Fibroblast of gingiva (primary cell): ENCODE measurements at places on chromosomes 12 and 14.

DNA sequence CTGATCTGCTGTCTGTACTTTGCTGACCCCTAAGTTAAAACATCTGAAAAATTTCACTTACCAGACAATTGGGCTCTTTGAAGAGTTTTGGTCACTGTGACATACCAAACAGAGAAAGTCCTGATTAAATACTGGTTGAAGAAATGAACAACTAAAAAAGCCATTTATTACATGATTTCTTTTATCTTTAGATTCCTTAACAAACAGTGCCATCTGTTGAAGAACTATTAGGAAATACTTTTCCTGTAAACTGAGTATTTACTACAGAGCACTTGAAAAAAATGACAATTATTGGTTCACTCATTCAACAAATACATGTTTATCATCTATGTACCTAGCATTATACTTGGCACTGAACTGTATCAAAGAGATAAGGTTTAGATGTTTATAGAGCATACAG is 6.5 kb upstream of the WASHC4 start:
- peak; percentile 23 for DNase-seq

- DNase-seq = no peak
Observed at GRCh38 chr12:26100666-26101349, 24.0 kb downstream of the BHLHE41 start.

GRCh38 chr14:69625299-69626131 is 14.1 kb downstream of the SUSD6 start:
- DNase-seq = no peak

- no peak for DNase-seq
Observed at GRCh38 chr14:58270628-58271027, 26.0 kb downstream of the PSMA3 start.

DNA sequence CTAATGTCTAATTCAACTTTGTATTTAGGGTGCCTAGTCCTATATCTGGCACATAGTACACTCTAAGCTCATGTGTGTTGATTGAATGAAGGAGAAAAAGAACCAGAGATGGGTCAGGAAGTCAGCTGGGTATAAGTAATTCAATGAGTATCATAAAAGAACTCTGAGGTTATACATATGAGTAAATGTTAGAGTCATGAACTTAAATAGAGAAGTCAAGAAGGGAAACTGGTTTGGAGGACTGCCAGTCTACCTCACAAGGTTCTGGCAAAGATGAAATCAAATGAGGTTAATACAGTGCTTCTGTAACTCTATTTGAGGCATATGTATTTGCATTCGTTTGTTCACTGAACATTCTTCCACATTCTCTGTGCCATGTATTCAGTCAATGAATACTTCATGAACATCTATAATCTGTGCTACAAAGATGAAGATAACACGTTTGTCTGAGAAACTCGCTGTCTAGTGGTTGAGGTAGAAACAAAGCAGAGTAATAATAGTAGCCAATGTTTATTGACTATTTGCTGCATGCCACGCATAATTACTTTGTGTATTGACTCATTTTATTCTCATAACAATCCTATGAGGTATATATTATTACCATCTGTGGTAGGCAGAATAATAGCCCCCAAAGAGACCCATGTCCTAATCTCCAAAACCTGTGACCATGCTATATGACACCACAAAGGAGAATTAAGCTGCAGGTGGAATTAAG is 88.9 kb downstream of the PTGER2 start:
- DNase-seq = no peak

DNA sequence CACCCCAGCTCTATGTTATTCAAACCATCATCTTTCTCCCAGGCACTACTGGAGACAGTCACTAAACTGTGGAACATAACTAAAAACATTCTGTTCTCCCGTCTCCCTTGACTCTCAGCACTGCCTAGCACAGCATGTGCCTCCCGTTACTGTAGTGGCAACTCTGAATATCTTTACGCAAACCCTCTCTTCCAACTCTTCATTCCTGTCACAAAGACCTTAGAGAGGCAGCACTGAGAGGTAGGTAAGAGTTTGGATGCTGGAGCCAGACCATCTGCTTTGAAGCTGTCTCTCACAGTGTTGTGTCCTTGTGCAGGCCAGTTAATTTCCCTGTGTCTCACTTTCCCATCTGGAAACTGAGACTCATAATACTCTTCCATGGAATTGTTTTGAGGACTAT is 108.1 kb downstream of the DIP2B start:
- DNase-seq = no peak

DNA sequence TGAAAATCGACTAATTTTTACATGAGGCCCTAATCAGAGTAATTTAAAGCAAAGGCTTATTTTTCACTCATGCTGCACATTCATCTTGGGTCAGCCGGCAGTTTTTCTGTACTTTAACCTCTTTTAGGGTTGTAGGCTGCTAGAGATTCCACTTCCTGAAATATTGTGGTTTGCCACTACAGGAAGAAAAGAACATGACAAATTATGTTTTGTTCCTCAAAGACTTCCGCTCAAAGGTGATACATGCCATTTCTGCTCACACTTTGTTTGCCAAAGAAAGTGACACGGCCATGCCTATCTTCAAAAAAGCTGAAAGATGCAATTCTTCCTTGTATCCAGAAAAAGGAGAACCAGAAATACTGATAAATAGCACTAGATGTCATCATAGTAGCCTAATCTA is 183.4 kb upstream of the PPFIA2 start:
- DNase-seq = no peak

DNA sequence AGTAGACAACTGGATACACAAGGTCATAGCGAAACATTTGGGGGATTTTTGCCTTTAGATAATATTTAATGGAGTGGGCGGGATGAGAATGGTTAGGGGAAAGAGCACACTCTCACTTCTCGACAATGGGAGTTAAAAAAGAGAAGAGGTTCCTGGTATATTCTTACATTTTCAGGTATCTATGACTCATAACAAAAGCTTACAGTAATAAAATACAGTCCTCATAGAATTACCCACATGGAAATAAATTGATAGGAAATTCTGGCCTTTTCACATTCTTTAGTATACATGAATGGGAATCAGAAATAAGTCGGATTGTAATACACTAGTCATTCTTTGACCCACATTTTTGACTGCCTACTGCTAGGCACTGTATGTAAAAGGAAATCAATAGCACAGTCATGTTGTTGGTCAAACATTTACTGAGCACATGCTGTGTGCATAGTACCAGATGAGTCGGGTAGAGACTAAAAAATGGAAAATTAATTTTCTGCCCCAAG is 8.2 kb upstream of the CRADD start:
- DNase-seq = no peak

GRCh38 chr12:132276827-132277373 is 52.5 kb downstream of the GALNT9 start:
- DNase-seq = no peak

DNA sequence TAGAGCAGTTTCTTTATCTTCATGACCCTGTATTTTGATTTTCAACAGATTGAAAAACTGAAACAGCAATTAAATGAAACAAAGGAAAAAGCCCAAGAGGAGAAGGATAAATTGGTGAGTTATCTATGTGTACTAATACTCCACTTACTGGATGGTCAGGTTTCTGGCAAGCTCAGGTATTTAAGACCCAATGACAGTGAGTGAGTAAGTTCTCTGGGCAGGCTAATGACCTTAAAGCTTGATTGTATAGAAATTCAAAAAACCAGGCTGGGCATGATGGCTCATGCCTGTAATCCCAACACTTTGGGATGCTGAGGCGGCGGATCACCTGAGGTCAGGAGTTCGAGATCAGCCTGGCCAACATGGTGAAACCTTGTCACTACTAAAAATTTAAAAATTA is 10.0 kb downstream of the BBOF1 start:
- DNase-seq = no peak

- no peak for DNase-seq
Observed at GRCh38 chr14:64828071-64828470, 51.6 kb downstream of the SPTB start.

DNA sequence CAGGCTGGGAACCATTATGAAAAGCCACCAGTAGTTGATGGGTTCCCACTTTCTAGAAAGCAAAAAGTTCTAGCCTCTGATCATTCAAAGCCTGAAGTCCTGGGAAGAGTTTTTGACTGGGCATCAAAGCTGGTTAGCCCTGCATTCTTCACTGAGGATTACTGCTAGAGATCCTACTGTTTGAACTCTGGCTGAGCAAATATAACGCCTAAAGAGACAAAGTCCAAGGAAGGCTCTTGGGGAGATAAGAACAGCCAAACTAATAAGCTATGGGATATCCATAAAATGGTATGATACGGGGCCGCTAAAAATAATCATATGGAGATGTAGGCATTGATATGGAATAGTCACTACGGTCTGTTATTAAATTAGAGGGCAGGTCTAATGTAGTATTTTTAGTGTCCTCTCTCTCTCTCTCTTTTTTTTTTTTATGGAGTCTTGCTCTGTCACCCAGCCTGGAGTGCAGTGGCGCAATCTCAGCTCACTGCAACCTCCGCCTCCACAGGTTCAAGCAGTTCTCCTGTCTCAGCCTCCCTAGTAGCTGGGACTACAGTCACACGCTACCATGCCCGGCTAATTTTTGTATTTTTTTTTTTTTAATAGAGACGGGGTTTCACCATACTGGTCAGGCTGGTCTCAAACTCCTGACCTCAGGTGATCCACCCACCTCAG is 35.5 kb downstream of the PLXNC1 start:
- DNase-seq = no peak

- no peak for DNase-seq
Observed at GRCh38 chr14:94926176-94926575, 156.3 kb upstream of the GSC start.

DNA sequence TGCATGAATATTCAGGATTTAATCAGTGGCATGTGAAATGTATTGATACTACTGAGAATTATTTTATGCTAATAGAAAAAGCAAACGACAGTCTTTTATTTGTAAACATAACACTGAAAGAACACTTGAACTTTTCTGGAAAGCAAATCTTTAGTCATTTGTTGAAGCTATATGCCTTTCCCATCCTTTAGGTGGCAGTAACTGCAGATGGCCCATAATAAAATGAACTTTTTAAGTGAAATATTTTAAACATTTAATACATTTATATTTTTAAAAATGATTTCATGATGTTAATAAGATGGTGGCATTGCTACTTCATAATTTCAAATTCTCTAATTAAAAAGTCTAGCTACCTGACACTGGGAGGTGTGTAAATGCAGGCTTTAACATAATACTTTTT is 13.9 kb upstream of the KRR1 start:
- DNase-seq = no peak

DNA sequence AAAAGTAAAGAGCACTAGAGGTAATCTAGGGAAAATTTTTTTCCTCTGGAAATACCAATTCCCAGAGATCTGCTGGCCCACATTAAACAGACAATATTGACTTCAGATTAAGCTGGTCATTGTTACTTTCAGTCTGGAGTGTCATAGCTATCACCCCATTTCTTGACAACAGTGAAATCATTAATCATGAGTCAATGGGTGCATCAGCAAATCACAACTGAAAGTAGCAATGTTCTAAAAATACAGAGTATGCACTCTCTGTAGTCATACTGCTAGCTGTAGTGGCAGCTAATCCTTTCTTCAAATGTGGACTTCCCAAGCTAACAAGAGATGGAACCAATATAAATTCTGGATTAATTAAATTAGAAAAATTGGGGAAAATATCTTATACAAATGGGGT is 129.9 kb downstream of the CPNE8 start:
- DNase-seq = no peak

DNA sequence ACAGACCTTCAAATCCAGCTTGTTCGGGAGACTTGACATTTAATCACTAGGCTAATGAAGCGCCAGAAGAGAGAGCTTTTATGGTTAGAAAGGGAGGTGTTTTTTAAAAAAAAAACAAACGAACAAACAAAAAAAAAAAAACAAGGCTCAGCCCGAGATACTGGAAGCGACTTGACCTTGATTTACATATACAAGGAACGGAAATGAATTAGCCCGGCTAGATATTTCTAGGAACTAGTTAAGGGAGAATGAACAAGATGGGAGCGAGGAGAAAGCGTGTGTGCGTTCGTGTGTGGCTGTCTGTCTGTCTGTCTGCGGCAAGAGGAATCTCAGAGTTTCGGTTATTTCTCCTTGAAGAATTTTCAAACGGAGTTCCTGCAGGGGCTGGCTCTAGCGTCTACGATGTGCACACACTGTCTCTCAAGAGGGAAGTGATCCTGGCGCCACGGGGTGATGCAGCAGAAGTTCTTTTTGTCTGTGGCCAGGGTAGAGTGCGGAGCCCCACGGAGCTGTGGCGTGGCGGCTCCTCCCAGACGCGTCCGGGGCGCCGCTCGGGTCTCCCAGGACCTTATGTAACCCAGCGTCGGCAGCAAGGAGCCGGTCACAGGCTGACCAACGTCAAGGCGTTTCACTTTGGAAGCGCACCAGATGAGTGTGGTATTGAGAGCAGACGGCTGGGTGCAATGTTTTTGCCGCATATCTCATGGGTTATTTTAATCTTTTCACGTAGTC is 18.8 kb downstream of the SOCS2 start:
- peak; percentile 87 for DNase-seq

DNA sequence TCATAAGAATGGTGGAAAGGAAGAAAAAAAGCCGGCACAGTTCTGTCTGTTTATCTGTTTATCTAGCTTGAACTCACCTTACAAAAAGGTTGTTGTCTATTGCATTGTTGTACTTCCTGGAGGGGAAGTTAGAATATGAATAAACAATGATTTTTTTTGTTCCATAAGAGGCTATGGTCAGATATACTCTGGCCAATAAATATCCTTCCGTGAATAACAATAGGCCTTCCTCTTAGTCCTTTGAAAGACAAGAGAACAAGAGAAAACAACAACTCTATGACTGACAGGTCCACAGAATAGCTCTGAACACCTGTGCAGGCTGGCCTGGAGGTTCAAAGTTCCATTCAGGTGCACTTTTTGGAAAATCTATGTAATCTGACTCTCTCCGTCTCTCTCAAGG is 192.8 kb upstream of the KRR1 start:
- no peak for DNase-seq

DNA sequence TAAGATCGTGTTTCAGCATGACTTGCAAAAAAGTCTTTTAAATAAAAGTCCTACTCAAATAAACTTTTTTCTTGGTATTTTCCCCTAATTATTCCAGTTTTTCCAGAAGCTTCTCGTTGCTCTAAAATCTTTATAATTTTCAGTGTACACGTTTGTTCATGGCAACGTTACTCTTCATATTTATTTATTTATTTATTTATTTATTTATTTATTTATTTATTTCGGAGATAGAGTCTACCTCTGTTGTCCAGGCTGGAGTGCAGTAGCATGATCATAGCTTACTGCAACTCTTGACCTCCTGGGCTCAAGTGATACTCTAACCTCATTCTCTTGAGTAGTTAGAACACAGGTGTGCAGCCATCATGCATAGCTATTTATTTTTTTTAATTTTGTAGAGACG is 438.3 kb upstream of the MDGA2 start:
- DNase-seq = no peak

DNA sequence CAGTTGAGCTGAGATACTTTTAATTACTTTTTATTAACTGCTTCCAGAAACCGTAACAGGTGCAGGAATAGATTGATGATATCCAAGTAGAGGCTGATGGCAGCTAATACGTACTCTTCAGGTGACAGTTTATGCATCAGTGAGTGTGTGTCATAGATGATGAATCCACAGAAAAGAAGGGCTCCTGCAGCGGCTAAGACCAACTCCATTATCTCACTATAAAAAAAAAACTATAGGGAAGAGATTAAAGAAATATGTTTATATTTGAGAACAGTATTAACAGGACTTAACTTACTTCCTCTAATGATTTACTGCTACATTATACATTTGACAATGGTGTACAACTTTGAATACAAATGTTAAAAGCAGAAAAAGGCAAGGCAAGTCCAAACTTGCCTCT is 7.4 kb upstream of the LLPH start:
- no peak for DNase-seq

- no peak for DNase-seq
Observed at GRCh38 chr12:31797230-31797872, 68.5 kb upstream of the AMN1 start.
